A673 (cell line): ENCODE measurements at places on chromosomes 4 and X.
A peak's percentile ranks its signal among the peaks of the same experiment; 100 is the strongest.

DNA sequence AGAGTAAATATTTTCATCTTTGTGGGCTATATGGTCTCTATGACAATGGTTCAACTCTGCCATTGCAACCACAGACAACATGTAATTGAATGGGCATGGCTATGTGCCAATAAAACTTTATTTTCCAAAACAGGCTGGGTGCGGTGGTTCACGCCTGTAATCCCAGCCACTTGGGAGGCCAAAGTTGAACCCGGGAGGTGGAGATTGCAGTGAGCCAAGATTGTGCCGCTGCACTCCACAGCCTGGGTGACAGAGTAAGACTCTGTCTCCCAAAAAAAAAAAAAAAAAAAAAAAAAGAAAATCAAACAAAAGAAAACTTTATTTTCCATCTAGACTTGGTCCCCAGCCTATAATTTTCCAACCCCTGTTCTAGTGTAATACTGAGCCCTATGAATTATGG is 38.4 kb upstream of the LAS1L start:
- DNase-seq: no peak

GRCh38 chrX:105744291-105744690 is 78.0 kb upstream of the NRK start:
- no peak for DNase-seq

DNA sequence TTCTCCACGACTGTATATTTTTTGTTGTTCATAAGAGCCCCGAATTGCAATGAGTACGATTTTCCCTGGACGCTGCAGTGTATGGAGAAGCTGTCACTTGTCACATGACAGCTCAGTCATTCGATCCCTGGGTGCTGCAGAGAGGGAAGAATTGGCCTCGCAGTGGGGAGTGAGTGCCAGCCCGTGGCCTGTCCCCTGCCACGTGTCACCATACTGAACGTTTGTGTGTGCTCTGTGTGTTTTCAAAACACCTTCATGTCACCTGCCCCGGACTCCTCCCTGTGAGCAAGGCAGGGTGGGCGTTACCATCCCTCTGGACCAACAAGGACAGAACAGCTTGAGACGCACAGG is 77.9 kb downstream of the TBL1X start:
- no peak for DNase-seq

- no peak for DNase-seq
These were observed 241.7 kb upstream of the PSAPL1 start for GRCh38 chr4:7676398-7676922.

GRCh38 chrX:31836479-31836878 is 764.6 kb upstream of the FTHL17 start:
- no peak for DNase-seq

GRCh38 chr4:48877827-48878535 is 28.6 kb downstream of the OCIAD2 start:
- DNase-seq: no peak

DNA sequence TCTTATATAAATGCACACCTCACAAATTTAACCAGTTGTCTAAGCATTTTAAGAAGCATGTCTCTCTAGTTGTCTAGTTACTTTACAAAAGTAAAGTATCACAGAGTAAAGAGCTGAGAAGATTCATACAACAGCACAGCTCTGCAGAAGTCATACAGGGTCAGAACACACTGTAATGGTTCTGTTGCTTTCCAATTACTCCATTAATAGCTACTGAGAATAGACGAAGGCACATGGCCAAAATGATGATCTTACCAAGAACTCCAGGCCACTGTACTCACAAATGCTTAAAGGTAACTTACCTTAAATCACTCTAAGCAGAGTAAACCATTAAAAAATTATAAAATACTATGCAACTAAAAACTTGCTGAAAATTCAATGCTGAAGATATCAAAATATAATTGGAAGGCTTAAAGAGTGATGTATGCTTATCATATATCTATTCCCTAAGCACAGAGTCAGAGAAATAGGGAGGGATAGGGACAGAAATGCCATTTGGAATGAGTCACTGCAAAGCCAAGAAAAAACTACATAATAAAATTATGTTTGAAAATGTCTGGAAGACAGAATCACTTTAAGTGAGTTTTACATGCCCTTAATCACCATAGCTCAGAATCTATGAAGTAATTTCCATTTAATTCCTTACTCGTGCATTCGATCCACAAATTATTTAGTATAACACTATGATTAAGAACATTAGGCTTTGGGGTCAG is 71.0 kb downstream of the DDX60L start:
- DNase-seq: no peak

- no peak for DNase-seq
These were observed 327.9 kb upstream of the PITX2 start for GRCh38 chr4:110950731-110951130.

GRCh38 chrX:5490786-5491563 is 737.7 kb downstream of the NLGN4X start:
- peak; percentile 2 for DNase-seq

DNA sequence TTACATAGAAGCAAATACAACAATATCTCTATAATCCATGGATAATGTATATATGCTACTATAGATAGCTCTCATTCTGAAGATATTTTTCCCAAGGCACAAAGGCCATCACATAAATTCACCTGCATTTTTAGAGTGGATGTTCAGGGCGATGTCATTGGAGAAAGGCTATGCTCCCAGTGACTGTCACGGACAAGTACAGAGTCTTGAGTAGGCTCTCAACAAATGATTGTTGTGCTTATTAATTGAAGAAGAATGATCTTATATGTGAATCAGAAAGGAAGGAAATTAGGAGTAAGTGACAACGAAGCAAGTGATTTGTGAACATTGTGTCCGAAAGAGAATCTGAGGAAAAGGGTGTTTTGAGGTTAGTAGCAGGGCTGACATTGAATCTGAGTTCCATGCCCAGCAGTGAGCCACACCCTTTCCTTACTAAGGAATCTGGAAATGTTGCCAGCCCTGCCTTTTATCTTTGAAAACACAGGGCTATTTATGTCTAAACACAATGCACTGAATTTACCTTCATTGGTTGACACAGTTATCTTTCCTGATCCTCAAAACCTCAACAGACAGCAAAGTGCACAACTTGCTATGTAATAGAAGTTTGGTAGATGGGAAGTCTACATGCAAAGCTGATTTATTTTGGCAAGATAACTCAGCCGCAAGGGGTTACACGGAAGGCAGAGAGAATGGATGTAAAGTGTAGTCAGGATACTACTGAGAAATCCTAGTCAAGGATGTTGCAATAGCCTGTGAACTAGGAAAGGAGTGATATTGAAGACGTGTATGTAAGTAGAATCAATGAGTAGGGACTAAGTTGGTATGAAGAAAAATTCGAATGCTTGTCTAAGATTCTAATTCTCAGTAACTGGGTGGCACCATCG is 50.4 kb downstream of the SORBS2 start:
- DNase-seq: no peak
